ENCODE measurements at places on chromosomes 16 and 17. TPM values are rescaled to one million over a fixed set of nuclear protein-coding genes. Genes with fewer than 3 reads are reported as not detected.

Gene PRKCB
- 72.1 TPM for total RNA-seq

Gene HLF
- 44.3 TPM for total RNA-seq

Gene MPHOSPH6
- 31.7 TPM for total RNA-seq

Gene WFDC1
- not detected for total RNA-seq

Gene TBC1D3I
- total RNA-seq: 2.5 TPM

Gene NPIPB13
- 20.4 TPM for total RNA-seq

Gene SLC12A3
- total RNA-seq: not detected

Gene CASKIN1
- total RNA-seq: 2.1 TPM

Gene TMEM88
- 5.2 TPM for total RNA-seq

Gene TBC1D3G
- 7.2 TPM for total RNA-seq

Gene SULT1A2
- 1.2 TPM for total RNA-seq

Gene MAP2K6
- 3.5 TPM for total RNA-seq

Gene UMOD
- not detected for total RNA-seq

Gene KLHL10
- 0.36 TPM for total RNA-seq

Gene SMIM36
- total RNA-seq: not detected

Gene CD300H
- not detected for total RNA-seq

Gene ZNF267
- total RNA-seq: 151 TPM

Gene KRTAP4-9
- total RNA-seq: not detected

Gene HOXB3
- total RNA-seq: 2.9 TPM

Gene ZNF768
- total RNA-seq: 21.0 TPM

Gene ADAD2
- total RNA-seq: 0.43 TPM

Gene ABCA3
- total RNA-seq: 14.6 TPM

Gene FBXW10B
- total RNA-seq: 1.2 TPM

Gene ZPBP2
- total RNA-seq: 0.81 TPM

Gene CD300LG
- total RNA-seq: not detected

Gene CES1
- total RNA-seq: not detected

Gene RUNDC3A
- 0.35 TPM for total RNA-seq

Gene TP53TG3F
- not detected for total RNA-seq

Gene DLX3
- not detected for total RNA-seq

Gene KDM6B
- total RNA-seq: 83.5 TPM

Gene ALOXE3
- not detected for total RNA-seq

Gene CCDC40
- total RNA-seq: 0.53 TPM

Gene ABCA10
- total RNA-seq: 2.1 TPM

Gene CSH2
- total RNA-seq: not detected
